ENCODE measurements at places on chromosomes 5 and 9.

DNA sequence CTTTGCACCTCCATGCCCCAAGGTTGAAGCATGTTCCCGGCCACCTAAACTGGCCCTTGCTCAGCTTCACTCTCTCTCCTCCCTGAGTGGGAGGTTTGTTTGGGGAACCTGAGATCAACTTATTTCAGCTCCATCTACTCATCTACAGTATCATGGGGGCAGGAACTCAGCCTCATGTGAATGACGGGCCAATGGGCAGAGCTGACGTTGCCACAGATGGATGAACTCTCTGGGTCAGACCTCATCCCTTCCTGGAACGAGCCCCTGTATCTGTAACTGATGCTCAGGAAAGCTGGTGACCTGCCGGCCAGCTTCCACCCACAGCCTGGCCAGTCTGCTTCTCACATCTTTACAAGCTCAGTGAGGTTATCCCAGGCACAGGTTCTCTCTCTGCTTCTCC lies 369.6 kb downstream of the IRX2 start:
- DNase-seq = no peak
- H3K27me3 ChIP-seq = peaks cover 53% of the 10 kb centered on the region
- no peaks in the 10 kb centered on the region for H3K36me3 ChIP-seq

- H3K27ac ChIP-seq = no peak overlapping the region
- no peak overlapping the region for H3K4me3 ChIP-seq
- DNase-seq = no peak
- peaks cover 30% of the 10 kb centered on the region for H3K27me3 ChIP-seq
- H3K36me3 ChIP-seq = no peaks in the 10 kb centered on the region
Measured at GRCh38 chr9:128208386-128208785, 5.2 kb downstream of the DNM1 start.

DNA sequence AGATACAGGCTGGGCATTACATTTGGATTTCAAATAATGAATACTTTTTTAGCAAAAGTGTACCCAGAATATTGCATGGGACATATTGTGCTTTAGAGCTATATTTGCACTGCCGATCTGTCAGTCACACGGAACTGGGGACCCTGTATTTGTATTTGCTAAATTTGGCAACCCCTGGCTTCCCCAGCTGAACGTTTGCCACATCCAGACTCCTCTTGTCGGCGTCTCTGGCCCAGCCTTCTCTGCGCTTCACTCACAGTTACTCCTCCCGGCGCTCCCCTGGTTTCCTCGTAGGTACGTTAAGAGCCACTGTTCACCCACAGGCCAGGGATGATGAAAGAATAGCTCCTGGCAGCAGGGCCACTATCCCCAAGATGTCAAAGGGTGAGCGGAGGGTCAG lies 58.7 kb downstream of the NSUN2 start:
- H3K27me3 ChIP-seq = peaks cover 24% of the 10 kb centered on the region
- no peak overlapping the region for H3K4me3 ChIP-seq
- H3K4me1 ChIP-seq = peaks cover 18% of the 10 kb centered on the region
- DNase-seq = no peak
- no peak overlapping the region for H3K27ac ChIP-seq
- H3K36me3 ChIP-seq = no peaks in the 10 kb centered on the region

DNA sequence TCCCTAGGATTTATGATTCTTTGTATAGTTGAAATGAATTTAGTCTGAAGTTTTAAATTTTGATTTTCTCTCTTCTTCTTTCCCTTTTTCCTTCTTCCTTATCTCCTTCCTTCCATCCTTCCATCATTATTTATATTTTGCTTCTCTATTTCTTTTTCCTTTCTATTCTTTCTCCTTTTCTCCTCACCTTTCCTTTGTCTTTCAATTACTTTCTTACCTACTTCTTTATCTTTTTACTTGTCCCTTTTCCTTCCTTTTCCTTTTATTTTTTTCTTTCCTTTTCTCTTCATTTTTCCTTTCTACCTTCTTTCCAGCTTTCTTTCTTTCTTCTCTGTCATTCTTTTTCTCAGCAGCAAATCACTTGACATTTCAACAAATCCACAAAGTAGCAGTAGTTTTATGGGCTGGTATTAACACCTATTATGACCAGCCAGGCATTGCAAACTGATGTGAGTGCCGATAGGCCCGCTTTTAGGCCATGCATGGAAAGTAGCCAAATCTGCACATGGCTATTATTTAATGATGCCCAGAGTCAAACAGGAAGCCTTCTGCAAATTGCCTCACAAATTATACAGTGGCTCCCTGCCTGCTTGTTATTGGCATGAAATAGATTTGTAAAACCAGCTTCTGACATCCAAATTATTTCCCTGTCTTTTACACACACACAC lies 37.1 kb upstream of the NR3C1 start:
- H3K27ac ChIP-seq = no peak overlapping the region
- peaks cover 10% of the 10 kb centered on the region for H3K4me1 ChIP-seq
- no peaks in the 10 kb centered on the region for H3K27me3 ChIP-seq
- no peaks in the 10 kb centered on the region for H3K36me3 ChIP-seq
- DNase-seq = no peak

DNA sequence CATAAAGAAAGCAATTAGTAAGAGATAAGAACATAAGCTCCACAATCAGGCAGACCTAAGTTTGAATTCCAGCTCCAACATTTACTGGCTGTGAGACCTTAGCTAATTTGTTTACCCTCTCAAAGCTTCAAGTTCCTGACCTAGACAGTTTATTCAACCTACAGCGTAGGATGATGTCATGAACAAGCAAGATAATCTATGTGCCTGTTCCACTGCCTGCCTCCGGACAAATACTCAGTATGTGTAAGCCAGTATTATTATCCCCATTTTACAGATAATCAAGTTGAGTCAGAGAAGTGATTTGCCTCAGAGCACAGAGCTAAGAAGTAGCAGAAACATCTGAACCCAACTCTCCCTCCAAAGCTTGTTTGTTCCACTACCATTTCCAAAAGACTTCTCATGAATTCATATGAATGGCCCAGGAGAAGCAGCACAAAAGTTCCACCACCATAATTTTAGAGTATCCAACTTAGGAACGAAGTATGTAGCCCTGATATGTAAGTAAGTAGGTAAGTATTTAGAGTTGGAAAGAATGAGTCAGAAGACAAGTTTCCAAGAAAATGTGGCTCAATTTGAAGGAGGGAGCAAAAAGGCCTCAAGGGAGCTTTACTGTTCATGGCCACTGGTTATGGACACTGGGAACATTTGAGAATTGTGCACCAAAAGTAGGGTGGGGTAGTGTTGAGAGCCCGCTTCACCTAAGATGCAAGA lies 398.2 kb downstream of the NFIB start:
- peaks cover 24% of the 10 kb centered on the region for H3K4me1 ChIP-seq
- H3K36me3 ChIP-seq = no peaks in the 10 kb centered on the region
- no peak overlapping the region for H3K4me3 ChIP-seq
- peak overlapping the region; percentile 80 for H3K27ac ChIP-seq
- DNase-seq = no peak

DNA sequence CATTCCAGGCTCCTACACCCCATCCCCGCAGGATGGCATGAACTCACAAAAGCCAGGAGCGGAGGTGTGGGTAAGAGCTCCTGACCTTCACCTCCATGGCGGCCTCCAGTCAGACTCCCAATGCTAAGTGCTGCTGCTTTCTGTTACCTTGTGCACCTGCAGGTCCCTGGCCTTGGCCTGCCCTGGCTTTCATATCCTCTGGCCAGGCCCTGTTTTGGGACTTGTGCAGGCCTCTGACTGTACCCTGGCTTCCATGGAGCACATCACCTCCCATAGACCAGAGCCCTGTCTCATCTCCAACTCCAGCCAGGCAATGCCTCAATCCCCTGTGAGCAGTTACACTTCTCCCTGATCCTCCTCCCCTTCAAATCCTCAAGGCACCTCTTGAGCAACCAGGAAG lies 124.5 kb downstream of the MED10 start:
- no peak overlapping the region for H3K4me3 ChIP-seq
- H3K27me3 ChIP-seq = peaks cover 10% of the 10 kb centered on the region
- H3K36me3 ChIP-seq = no peaks in the 10 kb centered on the region
- no peak for DNase-seq
- H3K4me1 ChIP-seq = no peaks in the 10 kb centered on the region

DNA sequence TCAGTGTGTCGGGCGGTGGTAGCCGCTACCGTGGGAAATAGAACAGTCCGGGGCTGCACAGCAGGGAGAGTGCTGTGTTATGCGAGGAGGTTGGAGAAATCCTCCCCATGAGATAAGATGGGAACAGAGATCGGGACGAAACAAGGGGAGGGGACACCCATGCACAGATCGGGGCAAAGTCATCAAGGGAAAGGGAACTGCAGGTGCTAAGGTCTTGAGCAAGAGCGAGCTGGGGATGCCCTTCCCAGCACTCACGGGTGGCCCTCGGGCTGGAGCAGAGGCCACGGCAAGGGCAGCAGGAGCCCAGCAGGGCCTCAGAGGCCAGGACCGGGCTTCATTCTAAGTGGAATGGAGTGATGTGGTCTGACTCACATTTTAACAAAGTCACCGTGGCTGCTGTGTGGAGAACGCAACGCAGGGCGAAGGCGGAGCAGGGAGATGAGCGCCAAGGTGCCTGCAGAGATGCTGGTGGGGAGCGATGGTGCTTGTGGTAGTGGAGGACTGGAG lies 7.7 kb downstream of the IL13 start:
- no peak overlapping the region for H3K27ac ChIP-seq
- no peak for DNase-seq
- peaks cover 29% of the 10 kb centered on the region for H3K27me3 ChIP-seq
- no peaks in the 10 kb centered on the region for H3K36me3 ChIP-seq
- H3K4me3 ChIP-seq = no peak overlapping the region
- no peaks in the 10 kb centered on the region for H3K4me1 ChIP-seq

DNA sequence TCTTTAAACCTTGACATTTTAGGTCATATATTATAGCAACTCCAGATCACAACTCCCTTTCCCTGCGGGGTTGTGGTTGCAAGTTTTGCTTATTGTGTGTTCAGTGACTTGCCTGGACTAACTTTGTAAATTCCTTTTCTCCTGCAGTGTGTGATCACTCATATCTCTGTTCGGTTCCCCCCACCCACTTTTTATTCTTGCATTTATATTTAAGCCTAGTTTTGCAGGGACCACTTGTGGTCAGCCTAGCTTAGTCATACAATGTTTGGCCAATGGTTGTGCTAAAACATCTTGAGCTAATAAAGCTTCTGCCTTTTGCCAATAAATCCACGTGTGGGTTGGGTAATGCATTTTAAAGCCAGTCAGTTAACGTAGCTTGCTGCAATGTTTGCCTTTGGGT lies 146.5 kb upstream of the IRX4 start:
- no peaks in the 10 kb centered on the region for H3K27me3 ChIP-seq
- no peaks in the 10 kb centered on the region for H3K4me1 ChIP-seq
- H3K36me3 ChIP-seq = no peaks in the 10 kb centered on the region
- DNase-seq = no peak
- H3K4me3 ChIP-seq = no peak overlapping the region

DNA sequence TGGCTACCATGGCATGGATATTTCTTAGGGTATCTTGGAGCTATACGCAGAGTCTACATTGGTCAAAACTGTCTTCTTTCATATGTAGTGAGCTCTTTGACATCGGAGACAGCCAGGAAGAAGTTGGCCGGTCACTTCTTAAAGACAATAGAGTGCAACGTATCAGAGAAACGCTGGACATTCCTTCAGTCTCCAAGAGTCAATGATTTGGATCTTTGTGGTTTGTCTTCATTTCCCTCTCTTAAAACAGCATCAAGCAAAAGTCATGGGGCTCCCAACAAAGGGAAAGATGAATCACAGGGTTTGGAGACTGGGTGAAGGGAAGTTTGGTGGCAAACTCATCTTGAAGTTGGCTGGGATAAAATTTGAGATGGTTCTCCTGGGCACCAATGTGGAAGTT lies 320.1 kb downstream of the AGTPBP1 start:
- H3K27ac ChIP-seq = no peak overlapping the region
- H3K36me3 ChIP-seq = no peaks in the 10 kb centered on the region
- no peak for DNase-seq
- no peaks in the 10 kb centered on the region for H3K4me1 ChIP-seq
- no peak overlapping the region for H3K4me3 ChIP-seq
- H3K27me3 ChIP-seq = peaks cover 6% of the 10 kb centered on the region

GRCh38 chr9:127877566-127877998 lies at the start of gene AK1:
AK1 (minus strand) TSS chr9:127877675; CDS start chr9:127874617, 3,058 bp downstream.
- H3K4me1 ChIP-seq = peaks cover 68% of the 10 kb centered on the region
- peak within 1 kb of the TSS; percentile 93 for H3K27ac ChIP-seq
- peak; percentile 87 for DNase-seq
- H3K27me3 ChIP-seq = no peaks in the 10 kb centered on the region
- H3K4me3 ChIP-seq = peak within 1 kb of the TSS; percentile 77

DNA sequence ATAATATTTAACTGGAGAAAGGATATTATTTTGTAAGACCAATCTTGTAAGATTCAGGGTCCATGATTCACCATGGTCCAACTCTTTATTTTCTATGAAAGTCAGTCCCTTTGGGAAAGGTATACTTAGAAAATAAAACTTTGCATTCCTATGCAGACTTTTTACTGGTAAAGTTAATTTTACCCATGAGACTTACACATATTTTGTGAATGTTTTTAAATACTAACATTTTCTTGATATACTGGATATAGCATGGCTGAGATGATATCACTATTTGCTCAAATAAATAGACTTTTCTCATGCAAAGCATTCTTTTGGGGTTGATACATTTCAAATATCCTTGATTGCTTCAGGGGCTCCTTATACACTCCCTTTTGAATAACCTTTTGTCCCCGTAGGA lies 512.1 kb downstream of the MAN2A1 start:
- H3K4me3 ChIP-seq = no peak overlapping the region
- H3K36me3 ChIP-seq = no peaks in the 10 kb centered on the region
- H3K27ac ChIP-seq = no peak overlapping the region
- H3K4me1 ChIP-seq = no peaks in the 10 kb centered on the region

DNA sequence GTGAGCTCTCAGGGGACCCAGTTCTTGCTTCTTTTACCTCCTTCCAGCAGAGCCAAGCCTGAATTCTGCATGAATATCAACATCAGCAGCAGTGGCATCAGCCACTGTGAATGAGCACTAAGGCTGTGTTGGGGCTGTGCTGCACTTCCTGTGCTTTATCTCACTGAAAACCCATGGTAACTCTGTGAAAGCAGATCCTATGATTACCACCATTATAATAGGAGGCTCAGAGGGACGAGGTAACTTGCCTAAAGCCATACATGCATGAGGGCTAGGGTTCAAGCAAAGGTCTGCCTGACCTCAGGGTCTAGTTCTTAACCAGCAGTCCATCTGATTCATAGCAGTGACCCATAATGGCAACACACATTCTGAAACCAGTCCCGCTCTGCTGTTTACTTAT lies 60.5 kb upstream of the RAPGEF1 start:
- no peaks in the 10 kb centered on the region for H3K4me1 ChIP-seq

DNA sequence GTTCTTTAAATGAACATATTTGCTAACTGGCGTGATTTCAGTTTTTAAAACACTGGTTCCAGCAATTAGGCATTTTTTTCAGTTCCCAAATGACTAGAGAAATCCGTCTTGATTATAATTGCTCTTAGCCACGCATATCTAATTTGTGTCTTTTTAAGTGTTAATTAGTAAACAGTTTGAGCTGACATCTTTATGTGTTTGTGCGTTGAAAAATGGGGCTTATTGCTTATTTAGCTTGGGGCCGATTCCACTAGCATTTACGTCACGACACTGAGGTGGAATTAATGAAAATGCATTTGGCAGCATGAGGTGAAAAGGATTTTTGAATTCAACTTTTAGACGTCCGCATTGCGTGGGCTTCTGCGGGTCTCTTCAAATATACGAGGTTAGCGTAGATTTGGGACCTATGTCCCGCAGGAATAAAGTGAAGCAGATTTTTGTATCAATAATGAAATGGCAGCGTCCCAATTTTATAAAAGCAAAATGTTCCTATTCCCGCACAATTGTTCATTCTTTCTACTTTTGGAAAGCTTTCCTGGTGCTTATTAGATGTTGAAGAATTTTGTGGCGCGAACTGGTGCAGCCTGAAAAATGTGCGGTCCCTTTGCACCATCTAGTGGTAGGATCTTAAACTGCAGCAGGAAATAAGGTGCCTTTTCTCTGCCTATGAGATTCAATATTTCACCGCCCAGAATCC lies 122.7 kb upstream of the LMX1B start:
- no peak overlapping the region for H3K4me3 ChIP-seq
- no peak overlapping the region for H3K27ac ChIP-seq
- no peaks in the 10 kb centered on the region for H3K36me3 ChIP-seq
- peaks cover 16% of the 10 kb centered on the region for H3K4me1 ChIP-seq
- H3K27me3 ChIP-seq = no peaks in the 10 kb centered on the region
- no peak for DNase-seq

All from left ventricle myocardium inferior (tissue), 1 donor.